ENCODE measurements at places on chromosomes 7 and 10.

DNA sequence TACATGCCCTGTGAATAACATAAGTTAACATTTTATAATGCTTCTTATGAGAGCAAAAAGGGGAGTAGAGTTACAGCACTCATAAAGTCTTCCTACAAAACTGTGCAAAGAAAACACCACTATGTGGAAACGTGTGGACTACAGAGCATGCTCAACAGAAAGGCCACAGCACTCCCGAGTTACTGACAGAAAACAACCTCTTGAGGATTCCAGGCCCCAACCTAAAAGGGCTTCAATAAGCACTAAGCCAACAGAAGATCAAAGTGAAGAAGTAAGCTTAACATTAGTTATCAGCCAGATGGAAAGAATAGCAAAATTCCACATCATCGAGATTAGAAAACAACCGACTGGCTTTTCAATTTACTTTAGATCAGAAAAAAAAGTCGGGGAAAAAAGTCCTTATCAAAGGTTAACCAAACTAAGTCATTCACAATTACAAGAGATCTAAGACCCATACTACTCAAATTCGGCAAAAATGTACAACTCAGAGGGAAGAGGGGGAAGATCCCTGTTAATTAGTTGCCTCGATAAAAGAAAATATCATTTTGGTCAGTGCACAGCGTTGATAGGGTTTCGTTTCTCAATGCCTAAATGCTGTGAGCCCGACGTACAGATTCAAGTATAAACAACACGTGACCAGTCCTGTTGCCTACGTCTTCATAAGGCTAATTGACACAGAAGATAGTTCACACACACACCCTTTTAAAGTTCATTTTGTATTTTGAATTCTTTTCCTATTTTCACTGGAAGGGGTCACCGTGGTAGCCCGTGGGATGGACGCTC, 1.4 kb downstream of the KBTBD2 start:
- DNase-seq: peak; percentile 31

- DNase-seq: no peak
Observed at GRCh38 chr10:12938271-12938670, 63.2 kb downstream of the CCDC3 start.

DNA sequence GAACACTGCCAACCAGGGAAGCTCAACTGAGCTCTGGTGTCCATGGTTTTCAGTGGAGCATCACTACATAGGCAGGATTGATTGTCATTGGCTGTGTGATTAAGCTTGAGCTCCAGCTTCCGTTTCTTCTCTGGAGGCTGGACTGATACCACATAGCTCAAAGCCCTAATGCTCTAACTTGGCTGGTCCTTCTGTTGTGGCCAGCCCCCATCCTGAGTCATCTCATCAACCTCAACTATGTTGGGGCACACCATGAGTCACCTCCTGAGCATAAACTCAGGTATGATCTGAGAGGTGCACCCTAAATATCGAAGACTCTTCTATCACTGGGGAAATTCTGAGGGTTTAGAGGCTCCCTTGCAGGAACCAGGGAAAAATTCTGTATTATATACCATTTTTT, 114.5 kb upstream of the INHBA start:
- DNase-seq: peak; percentile 6

- peak; percentile 43 for DNase-seq
Observed at GRCh38 chr10:91909117-91909677, at the start of gene FGFBP3. TSS of gene FGFBP3 (minus strand) at chr10:91909486. CDS start at chr10:91908969, 517 bp downstream.

DNA sequence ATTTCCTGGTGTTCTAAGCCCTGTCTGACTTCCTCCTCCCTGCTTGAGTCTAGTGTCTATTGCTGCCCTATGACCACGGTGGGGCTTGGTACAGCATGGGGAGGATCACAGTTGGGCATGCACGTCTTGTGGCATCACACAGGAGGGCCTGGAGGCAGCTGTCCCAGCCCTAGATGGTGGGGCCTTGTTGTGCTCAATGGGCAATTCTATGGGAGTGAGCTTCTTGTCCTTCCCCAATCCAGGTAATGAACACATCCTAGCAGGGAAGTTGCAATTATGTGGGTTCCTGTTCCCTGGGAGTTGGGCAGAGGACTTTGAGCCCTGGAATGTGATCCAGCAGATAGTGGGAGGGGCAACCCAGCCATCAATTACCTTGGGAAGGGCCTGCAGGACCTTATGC, 10.8 kb upstream of the FAM3C start:
- DNase-seq: no peak

- DNase-seq: no peak
Observed at GRCh38 chr7:151600331-151600730, 80.6 kb upstream of the RHEB start.

- DNase-seq: no peak
Observed at GRCh38 chr7:33792547-33793105, 112.7 kb upstream of the BMPER start.

GRCh38 chr7:41002741-41003610, 699.9 kb downstream of the INHBA start:
- DNase-seq: peak; percentile 30

DNA sequence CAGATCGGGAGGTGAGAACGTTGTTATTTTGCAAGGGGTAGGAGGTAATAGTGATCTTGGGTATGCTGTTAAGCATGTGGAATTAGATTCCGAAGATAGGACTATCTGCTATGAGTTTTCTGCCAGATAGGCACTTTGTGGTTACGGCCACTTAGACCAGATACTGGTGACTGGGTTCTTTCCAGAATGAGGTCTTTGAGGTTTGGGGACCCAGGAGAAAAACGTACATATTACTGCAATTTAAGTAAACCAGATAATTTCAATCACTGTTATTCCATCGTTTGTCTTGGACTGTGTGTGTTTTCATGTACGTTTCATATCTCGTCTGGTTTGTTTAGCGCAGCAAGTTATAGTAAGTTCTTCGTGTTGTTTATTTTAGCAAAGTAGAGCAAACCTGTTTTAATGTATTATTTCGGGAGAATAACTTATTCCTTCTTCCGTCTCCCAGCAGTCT, 312 bp downstream of the ARL4A start:
- no peak for DNase-seq

DNA sequence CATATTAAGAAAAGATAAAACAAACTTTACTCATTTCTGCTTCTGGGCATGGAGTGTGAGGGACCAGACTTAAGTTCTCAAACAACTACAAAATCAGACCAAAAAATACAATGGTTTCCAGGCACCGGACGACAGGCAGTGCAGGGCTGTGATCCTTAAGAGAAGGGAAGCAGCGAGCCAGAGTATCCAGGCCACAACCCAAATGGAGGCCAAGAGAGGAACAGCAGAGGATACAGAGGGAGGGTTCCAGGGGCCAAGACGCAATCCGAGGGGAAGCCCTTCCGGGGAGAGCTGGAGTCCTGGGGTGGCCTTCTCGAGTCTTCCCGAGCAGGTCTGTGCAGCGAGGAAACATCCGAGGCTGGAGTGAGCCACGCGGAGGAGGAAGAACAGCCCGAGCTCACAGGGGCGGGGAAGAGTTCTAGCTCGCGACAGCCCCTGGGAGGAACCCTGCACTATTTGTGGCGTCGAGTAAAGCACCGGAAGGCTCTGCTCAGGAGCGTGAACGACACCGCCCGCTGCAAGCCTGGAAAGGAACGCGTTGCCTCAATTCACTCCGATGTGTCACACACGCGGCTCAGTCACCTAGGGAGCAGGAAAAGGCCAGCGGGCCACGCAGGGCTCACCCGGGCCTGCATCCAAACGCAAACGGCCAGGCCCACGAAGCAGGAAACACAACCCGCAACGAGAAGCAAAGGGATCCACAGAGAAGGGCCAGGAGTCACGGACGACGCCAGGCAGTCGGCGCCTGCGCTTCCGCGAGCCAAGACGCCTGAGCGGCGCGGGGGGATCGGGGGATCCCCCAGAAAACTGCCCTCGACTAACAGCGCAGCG, 933 bp upstream of the RNF32 start:
- no peak for DNase-seq

GRCh38 chr10:87546971-87547413, 42.3 kb downstream of the MINPP1 start:
- DNase-seq: no peak

- DNase-seq: no peak
Observed at GRCh38 chr7:116977172-116977571, 23.9 kb downstream of the ST7 start.

- DNase-seq: peak; percentile 32
Observed at GRCh38 chr10:6089334-6090219, 743 bp downstream of the RBM17 start.

DNA sequence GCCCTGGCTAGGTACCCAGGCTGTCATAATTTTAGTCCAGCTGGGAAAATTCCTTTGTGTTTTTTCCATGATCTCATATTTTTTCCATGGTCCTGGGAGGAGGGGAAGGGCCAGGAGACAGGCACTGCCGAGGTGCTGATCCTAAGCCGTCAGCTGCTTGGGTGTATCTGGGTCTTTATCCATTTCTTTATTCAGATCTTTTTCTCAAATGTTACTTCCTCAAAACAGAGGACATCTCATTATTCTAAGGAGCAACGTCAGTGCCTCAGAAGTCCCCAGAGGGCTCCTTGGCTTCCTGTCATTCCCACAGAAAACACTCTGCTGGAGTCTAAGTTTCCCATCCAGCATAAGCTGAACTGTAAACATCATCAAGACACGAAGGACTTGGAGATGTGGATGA, 2.8 kb upstream of the OR6V1 start:
- no peak for DNase-seq

GRCh38 chr10:6592080-6592479, 12.0 kb upstream of the PRKCQ start:
- no peak for DNase-seq

GRCh38 chr7:116526897-116527296, 2.1 kb downstream of the CAV1 start:
- DNase-seq: no peak

GRCh38 chr10:27701938-27702537, 43.6 kb downstream of the MKX start:
- DNase-seq: no peak

- no peak for DNase-seq
Observed at GRCh38 chr10:43679509-43679908, 30.8 kb upstream of the ZNF32 start.

DNA sequence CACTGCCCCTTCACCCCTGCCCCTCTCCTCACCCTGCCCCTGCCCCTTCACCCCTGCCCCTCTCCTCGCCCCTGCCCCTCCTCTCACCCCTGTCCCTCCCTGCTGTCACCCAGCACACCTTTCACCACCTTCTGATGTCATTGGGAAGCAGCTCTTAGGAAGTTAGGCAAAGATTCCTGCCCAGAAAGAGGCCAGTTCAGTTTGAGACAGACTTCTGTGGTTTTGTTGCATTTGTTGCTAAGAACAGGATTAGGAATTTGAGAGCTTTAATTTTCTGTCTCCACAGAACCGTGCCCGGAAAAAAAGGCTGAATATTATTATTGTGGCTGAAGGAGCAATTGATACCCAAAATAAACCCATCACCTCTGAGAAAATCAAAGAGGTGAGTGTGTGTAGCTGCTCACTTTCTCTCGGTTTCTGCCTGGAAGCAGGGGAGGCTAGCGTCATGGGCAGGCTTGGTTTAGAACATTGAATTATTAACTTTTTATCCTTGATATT, 39.6 kb downstream of the PFKP start:
- no peak for DNase-seq

DNA sequence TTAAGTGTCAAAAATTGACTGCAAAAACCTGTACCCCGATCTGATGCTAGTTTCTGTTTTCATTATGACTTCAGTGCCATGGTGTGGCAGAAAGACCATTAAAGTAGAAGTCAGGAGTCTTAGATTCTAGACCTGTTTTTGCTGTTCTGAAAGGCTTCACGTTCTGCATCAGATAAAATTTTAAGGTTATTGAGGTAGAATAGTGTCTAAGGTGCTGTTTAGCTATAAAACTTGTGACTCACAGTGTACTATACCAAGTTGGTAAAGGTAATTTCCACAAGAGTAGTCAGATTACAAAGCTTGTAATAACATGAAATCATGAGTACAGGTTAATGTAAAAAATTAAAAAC, 38.6 kb downstream of the ZNRF2 start:
- DNase-seq: no peak

- no peak for DNase-seq
Observed at GRCh38 chr10:78771260-78771659, 297.5 kb upstream of the ZMIZ1 start.

- no peak for DNase-seq
Observed at GRCh38 chr10:48941427-48942075, 1.9 kb upstream of the LRRC18 start.

DNA sequence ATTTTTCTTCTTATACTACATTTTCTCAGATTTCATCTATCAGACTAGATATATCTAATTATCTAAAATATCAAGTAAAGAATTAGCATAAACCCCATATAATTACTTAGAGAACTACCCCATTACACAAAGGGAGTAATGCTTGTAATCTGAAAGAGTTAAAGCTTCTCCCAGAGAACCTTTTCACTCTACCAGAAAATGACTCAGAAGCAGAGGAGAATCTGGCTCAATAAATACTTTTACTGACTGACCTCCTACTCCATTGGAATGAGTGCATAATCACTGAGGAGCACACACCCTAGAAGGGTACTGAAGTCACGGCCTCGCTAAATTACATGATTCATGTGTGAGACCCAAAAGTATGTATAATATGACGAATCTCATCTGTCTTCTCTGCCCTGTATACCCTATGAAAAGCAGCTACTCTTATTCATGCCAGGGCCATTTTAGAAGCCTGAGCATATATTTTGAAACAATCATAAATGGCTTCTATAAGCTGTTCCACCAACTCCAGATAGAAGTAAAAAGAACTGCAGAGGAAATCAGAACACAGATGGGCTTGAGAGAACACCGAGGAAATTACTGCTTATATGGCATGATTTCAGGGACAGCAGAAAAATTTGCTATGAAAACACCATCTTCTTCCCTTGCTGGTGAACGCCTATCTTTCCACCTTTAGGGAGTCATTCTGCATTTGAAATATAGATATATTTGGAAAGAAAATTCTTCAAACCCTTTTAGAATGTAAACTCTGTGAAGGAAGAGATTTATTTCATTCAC, 32.7 kb downstream of the DNMBP start:
- no peak for DNase-seq

DNA sequence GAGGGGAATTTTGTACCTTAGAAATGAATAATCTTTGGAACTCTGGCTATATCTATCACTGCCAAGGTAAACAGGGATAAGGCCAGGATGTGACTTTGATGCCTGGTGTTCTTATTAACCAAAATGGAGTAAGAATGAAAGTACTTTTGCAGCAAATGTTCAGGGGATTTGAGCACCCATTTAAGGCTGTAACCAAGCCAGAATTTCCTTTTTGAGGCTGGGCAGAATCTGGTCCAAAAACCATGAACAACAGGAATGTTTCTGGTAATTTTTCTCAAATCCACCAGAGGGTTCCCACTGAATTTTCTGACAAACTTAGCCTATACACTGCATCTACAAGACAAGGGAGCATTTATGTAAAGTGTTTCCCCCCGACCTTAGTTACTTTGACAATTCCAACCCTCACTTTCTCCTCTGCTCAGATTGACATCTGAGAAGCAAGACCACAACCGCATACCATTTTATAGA, 120.6 kb downstream of the BAMBI start:
- no peak for DNase-seq

GRCh38 chr7:78620920-78621319, 822.3 kb downstream of the PHTF2 start:
- no peak for DNase-seq

Measured in activated T-cell treated with anti-CD3 and anti-CD28 coated beads, Interleukin-2, amount 50 U/mL, for 72 hours (primary cell).